ENCODE measurements at places on chromosomes 7 and 10. TPM values are rescaled to one million over a fixed set of nuclear protein-coding genes. Genes with fewer than 3 reads are reported as not detected.

Gene ADARB2
- total RNA-seq: not detected

Gene NOD1
- 8.2 TPM for total RNA-seq

DNA sequence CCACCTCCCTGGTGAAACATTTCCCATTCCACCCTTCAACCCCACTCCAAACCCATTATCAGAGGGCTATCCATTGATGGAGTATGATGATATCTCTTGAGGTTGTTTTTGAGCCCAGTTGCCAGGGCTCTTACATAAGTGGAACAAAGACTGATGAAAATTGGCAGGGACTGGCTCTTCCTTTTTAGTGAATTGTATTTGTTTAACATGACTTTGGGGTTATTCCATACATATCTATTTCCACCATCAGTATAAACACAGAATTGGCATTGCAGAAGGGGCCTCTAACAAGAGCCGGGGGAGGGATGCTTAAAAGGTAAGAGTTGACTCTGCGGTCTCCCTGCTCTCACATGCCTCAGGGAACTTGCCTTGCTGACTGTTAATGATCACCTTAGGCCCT, 28.9 kb downstream of the FZD1 start:
- DNase-seq: no peak

DNA sequence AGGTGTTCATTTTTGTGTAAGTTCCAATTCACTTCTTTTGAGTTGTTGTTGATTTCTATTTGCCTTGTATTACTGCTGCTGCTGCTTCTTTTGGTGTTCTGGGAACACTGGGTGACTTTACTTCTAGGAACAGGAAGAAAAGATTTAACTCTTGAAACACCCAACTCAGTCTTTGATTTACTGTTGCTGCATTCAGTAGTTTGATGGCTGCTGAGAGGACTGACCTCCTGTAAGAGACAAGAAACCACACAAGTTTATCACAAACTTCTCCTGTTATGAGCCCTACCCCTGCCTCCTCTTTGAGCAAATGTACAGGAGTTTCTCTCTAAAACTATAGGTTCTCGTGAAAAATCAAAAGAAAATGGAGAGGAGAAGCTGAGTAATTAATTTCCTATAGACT, 161.7 kb downstream of the CTTNBP2 start:
- DNase-seq: no peak

DNA sequence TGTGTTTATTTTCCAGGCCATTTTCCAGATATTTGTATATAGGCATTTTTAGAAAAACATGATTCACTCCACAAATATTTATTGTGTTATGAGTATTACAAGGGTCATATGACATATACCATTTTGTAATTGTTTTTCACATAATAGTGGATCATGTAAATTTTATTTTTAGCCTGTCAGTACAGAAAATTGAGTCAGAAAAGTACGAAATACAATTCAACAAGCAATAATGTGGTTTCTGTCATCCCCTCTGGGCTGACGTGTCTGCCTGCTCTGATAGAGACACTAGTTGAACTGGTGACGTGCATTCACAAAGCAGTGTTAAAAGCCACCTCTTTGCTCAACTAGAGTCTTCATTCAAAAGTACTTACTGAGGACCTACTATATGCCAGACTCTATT, 97.9 kb upstream of the STEAP1B start:
- DNase-seq: no peak

GRCh38 chr10:118108194-118109026, 61.7 kb upstream of the RAB11FIP2 start:
- no peak for DNase-seq

Gene POM121L12
- not detected for total RNA-seq

DNA sequence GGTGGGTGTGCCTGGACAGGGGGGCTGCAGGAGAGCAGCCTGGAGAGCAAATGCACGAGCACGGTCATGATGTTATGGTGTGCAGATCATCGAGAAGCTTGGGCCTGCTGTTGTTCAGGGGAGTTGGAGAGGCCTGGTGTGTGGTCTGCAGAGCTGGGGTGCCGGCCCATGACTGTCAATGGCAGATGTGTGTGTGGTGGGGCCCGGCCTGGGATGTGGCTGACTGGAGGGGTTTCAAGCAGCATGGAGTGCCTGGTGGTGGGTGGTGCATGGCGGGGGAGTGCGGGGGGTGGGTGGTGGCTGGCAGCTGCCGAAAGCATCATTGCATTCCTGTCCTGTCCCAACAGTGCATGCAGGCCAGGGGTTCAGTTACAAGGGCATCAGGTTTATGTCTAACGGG, 122.6 kb downstream of the DOCK1 start:
- no peak for DNase-seq

GRCh38 chr7:157432541-157432956, 95.7 kb downstream of the DNAJB6 start:
- no peak for DNase-seq

Gene LIPM
- not detected for total RNA-seq

- no peak for DNase-seq
Measured at GRCh38 chr10:129258283-129258923, 208.6 kb upstream of the MGMT start.

GRCh38 chr7:18859318-18859717, 258.1 kb downstream of the TWIST1 start:
- DNase-seq: no peak

- no peak for DNase-seq
Measured at GRCh38 chr7:16817536-16817935, 12.7 kb upstream of the AGR2 start.

GRCh38 chr10:97784200-97784810, 12.5 kb upstream of the SFRP5 start:
- DNase-seq: no peak

Gene GFRA1
- total RNA-seq: 0.20 TPM

DNA sequence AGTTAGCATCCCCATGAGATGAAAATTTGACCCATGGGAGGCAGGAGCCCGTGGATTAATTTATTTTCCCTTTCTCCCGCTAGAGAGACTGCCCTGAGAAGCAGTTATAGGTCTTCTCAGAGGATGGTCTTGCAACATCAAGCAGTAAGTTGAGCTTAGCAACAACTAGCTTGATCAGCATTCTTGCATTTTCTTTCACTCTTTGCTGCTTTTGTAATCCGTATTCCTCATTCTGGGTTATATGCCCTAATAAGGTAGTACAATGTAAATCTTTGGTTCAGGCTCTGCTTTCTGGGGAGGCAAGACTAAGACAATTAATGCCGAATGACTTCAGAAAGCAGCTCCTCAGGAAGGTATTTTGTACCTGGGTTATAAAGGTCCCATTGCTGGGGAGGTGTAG, 146.8 kb downstream of the FZD1 start:
- DNase-seq: no peak

Gene BTBD16
- not detected for total RNA-seq

DNA sequence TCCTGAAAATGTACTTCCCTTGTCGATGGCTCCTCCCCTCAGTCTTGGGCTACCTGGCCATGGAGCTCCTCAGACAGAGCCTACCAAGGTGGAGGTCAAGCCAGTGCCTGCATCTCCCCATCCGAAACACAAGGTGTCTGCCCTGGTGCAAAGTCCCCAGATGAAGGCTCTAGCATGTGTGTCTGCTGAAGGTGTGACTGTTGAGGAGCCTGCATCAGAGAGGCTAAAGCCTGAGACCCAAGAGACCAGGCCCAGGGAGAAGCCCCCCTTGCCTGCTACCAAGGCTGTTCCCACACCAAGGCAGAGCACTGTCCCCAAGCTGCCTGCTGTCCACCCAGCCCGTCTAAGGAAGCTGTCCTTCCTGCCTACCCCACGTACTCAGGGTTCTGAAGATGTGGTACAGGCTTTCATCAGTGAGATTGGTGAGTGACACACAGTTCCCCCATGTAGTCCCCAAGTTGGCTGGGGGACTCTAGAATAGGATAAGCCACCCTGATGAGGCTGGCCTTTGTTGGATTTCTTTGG, 8.8 kb downstream of the PPRC1 start:
- no peak for DNase-seq

Gene ARHGAP22
- not detected for total RNA-seq

GRCh38 chr10:116526219-116526618, 19.5 kb upstream of the PNLIP start:
- no peak for DNase-seq

Gene RET
- 0.45 TPM for total RNA-seq

Gene ATAD1
- total RNA-seq: 51.6 TPM

DNA sequence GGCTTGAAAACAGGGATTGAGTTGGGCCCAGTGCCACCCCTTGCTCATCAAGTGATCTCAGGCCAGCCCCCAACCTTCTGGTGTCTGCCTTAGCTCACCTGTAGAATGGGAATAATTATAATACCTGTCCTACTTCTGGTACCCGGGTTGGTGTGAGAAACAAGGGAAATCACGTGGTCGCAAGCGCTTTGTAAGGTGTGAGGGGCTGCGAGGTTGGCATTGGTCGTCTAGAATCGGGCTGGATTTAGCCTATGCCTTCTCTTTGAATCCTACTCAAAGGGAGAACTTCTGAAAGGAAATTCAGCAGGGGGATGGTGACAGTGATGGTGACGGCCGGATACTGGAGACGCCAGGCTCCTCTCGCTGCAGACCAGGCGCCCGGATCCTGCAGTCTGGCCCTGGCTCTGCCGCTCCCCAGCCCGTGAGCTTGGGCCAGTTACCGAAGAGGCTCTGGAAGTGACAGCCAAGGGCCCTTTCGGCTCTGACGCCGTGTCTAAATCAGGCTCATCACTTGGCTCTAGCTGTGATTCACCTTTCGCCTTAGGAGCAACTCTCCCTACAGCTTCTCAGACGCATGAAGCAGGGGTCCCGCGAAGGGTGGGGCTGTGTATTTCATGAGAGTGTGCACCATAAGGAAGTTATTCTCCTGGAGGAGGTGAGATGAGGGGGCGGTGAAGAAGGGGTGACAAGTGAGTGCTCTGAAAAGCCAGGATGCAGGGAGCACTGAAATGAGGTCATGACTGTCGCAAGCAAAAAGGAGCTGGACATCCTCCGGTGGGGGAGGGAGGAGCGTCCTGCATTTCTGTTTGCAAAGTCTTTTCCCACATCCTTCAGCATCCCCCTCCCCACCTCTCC, 4.0 kb upstream of the CREB5 start:
- DNase-seq: no peak

DNA sequence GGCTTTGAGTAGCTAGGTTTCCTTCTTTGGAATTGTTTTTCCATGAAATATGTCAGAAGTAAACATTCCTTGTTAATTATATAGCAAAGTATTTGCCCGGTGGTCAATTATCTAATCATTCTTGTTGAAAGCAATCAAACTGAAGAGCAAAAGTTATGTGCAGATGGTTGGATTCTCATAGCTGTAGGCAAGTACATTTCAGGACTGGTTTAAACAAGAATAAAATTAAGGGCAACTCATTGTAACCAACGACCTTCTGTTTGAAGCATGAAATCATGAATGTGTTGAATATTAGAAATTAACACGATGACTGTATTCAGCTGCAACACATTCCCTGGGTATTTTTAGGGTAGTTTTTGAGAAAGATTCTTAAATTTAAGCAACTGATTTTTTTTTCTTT, 61.8 kb upstream of the NMT2 start:
- no peak for DNase-seq

- DNase-seq: no peak
Measured at GRCh38 chr7:135991322-135991721, 14.2 kb upstream of the MTPN start.

- no peak for DNase-seq
Measured at GRCh38 chr10:22344249-22344648, 1.0 kb upstream of the SPAG6 start.

DNA sequence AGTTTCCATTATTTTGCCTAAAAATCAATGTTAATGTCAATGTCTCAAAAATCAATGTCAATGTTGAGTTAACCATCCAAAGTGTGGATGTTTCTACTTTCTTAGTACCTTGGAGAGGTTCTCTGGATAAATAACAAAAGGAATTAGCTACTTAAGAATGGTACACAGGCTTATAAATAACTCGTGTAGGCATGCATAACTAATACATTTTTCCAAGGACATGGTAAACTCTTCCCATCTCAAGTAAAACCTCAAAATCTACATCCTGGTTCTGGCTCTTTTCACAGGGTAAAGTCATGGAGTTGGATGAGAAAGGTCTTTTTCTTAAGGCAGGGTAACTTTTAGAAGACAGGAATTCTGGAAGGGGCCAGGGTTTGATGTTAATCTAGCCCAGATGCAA, 59.9 kb downstream of the CAV1 start:
- no peak for DNase-seq

GRCh38 chr10:24973163-24973562, 20.8 kb upstream of the PRTFDC1 start:
- no peak for DNase-seq

Gene NME8
- not detected for total RNA-seq

Gene PURB
- total RNA-seq: 22.0 TPM

Gene ANKRD1
- not detected for total RNA-seq

DNA sequence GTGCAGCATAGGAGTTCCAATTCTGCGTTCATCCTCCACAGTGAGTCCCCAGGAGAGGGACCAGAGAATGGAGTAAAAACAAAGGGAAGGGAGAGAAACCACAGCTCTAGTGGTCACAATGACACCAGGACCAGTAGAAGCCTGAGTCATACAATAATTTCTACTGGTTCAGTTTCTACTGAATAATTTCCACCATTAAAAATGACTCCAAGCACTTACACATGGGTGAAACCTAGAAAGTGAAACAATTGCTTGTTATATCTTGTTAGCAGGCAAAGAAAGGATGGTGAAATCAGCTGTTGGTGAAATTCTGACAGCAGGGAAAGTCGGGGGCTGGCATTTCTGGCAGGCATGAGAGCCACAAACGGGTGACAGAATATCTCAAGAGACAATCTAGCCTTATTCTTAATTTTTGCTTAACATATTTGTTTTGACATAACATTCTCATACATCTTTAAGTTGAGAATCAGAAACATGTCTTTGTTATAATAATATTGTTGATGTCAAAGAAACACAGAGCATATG, 1065.8 kb upstream of the C7orf33 start:
- no peak for DNase-seq

- DNase-seq: no peak
Measured at GRCh38 chr10:14742382-14742781, 32.3 kb downstream of the FAM107B start.

GRCh38 chr10:35643151-35644049, 1.3 kb upstream of the FZD8 start:
- peak; percentile 6 for DNase-seq

DNA sequence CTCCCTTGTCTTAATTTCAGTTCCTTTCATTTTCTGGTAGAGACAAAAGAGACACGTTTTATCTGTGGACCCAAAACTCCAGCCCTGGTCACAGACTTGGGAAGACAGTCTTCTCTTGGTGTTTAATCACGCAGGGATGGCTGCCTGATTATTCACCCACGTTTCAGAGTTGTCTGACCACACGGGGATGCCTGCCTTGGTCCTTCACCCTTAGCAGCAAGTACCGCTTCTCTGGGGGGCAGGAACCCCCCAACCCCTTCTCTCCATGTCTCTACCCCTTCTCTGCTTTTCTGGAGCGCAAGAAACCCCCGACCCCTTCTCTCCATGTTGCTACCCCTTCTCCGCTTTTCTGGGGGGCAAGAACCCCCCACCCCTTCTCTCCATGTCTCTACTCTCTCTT, 95.8 kb downstream of the MACC1 start:
- no peak for DNase-seq

GRCh38 chr10:110376767-110377160, 72.0 kb upstream of the SMNDC1 start:
- DNase-seq: no peak

DNA sequence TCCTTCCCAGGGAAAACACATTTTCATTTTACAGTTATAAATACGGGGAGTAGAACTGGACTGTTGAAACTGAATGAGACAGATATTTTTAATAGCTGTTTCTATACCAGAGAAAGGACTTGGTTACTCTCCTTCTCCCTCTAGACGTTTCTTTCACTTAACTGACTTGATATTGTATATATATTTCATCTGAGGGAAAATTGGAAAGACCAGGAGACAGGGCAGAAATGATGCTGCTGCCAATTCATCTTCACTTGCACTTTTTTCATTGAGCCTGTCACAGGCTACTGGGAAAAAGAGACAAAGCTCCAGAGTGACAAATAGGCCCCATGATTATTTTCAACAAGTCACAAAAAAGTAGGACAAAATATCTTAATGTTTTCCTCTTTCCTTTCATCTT, 636.0 kb upstream of the TPK1 start:
- no peak for DNase-seq
